Stimulated activated CD8-positive, alpha-beta memory T cell treated with anti-CD3 and anti-CD28 coated beads, Interleukin-4, amount 100 ng/mL, for 1 hour (primary cell): ENCODE measurements at places on chromosomes 5 and 9.

DNA sequence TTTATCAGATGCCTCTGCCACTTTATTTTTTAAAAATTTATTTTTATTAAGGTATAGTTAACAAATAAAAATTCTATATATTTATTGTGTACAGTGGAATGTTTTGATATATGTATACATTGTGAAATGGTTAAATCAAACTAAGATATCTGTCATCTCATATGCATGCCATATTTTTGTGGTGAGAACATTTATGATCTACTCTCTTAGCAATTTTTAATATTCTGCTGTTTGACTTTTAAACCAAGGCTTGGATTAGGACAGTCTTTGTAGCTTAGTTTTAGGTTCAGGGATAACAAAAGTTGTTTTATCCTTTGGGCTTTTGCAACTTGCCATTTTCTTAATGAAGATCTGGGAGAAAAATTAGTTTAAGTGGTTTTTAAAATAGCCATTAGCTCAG lies 46.0 kb upstream of the CDKN2B start:
- DNase-seq: no peak

DNA sequence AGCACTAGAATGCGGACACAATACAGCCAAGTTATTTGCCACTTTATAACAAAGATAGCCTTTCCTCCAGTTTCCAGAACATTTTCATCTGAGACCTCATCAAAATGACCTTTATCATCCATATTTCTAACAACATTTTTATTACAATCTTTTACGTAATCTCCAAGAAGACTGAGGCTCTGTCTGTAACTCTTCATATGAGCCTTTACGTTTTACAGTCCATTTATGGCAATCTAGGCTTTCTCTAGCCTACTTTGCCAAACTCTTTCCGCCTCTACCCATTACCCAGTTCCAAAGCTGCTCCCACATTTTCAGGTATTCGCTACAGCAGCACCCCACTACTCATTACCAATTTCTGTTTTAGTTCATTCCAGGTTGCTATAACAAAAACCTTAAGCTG lies 8.2 kb upstream of the SEMA5A start:
- no peak for DNase-seq

GRCh38 chr9:4617752-4618151 lies 44.3 kb upstream of the PLPP6 start:
- no peak for DNase-seq

GRCh38 chr5:181112476-181112875 lies 18.5 kb downstream of the OR2V1 start:
- no peak for DNase-seq

DNA sequence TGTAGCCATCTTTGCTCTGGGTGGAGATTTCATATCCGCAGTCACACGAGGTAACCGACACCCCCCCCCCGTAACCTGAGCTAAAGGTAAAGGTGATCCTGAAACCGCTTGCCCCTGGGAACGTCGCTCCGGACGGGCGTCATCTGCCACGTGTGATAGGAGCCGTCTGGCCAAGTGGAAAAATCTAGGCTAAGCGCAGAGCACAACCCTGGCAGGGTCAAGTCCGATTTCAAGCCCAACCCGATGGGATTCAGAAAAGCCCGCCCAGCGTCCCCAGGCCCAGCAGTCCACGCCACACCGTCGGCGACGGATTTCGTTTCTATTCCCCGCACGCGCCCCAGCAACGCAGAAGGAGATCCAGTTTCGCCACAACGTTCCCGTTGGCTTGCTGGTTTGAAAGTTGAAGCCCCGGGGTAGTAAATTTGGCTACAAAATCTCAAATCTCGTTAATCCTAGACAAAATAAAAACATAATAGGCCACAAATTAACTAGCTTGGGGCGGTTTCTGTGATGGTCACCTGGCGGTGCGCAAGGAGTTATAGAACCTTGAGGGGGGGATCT lies 32.4 kb upstream of the NFIB start:
- DNase-seq: no peak

DNA sequence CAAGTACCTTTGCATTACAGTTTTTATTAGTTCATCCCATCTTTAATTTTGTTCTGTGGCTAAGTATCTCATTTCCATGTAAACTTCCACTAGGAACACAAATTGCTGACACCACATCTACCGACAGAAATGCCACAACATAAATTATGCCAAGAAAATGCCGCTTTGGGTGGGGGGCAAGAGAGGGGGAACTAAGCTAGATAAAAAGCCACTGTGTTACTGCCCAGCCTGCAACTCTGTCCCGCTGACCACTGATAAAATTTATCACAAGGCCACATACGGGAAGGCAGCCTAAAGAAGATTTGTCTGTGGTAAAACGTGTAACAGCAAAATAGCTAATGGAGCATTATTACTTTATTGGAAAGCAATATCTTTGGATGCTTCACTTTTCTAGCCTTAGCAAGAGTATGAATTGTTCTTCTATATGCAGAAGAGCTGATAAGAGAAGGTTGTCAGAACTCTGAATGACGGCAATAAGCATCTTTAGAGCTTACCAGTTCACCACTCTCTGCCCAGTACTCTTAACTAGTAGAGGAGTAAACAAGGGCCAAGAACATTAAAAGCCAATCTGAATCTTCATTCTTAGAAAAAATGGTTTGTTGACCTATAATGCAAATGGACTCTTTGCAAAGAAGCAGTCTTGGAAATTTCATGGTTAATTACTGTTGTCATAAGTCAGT lies 172.2 kb upstream of the MEF2C start:
- no peak for DNase-seq

GRCh38 chr9:123208626-123209174 lies 59.7 kb downstream of the STRBP start:
- no peak for DNase-seq

GRCh38 chr9:128898382-128898781 lies 16.4 kb downstream of the LRRC8A start:
- DNase-seq: no peak

DNA sequence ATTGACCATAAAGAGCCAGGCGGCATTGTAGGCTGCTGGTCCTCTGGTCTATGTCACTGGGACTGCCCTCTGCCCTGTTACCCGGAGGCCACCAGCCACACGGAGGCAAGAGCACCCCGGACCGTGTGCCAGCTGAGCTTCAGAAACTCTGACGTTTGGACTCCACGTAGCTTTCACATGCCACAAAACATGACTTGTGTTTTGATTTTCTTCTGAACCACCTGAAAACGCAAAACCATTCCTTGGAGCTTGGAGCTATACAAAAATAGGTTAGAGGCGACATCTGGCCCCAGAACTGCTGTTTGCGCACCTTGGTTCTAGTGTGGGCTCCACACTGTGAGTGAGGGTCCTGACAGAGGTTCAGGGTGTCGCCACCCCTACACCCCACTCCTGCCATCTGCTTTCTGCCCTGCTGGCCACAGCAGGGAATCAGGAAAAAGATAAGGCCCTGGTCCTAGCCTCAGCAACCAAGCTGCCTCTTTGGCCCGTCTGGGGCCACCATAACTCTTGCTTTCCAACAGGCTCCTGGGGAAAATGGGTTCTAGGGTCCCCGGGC lies 151.3 kb upstream of the IRX2 start:
- DNase-seq: no peak

DNA sequence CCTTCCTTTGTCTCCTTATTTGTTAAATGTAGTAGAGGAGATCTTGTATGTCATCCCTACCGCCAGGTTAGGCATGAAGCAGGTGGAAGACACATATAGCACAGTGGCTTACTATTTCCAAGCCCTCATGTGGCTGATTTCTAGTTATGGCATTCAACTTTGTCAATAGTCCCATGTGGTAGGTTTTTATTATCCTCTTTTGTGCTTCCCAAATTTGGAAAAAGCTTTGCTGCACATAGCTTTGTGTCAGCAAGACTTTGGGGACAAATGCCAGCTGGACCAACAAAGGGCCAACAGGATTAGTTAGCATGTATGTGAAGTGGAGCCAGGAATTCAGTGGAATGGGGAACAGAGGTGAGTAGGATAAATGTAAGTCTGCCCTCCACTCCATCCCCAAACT lies 276.3 kb downstream of the PSAT1 start:
- no peak for DNase-seq

DNA sequence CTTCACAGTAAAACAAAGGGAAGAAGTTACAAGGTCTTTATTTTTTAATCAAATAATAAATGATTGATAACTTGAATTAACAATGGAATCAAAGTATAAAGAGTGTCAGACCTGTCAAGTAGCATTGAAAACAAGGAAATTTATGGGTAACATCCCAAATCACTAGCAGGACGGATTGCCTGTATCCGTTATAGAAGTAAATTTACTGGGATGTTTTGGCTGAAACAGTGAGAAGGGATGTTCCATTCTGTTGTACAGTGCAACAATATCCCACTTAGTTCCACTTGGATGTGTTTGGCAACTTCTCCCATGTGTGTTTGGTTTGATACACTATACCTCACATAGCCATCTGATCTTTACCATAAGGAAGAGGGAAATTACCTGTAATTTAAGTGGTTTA lies 421.0 kb upstream of the CHD1 start:
- DNase-seq: no peak

DNA sequence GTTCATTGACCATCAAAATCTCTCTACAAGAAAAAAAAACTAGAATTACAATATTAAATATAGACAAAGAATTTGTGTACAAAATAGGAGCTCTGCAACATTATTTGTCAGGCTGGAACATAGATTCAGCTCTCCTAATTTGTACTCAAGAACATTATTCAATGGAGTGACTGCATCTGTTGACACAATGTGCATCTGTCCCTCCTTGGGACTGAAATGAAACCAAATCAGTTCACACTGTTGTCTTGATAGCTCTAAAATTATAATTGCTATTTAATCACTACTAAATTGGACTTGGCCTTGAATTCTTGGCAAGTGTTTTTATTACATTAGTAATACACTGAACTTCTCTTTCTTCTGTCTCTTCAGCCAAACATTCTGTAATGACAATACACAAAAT lies 47.7 kb downstream of the FTMT start:
- no peak for DNase-seq

DNA sequence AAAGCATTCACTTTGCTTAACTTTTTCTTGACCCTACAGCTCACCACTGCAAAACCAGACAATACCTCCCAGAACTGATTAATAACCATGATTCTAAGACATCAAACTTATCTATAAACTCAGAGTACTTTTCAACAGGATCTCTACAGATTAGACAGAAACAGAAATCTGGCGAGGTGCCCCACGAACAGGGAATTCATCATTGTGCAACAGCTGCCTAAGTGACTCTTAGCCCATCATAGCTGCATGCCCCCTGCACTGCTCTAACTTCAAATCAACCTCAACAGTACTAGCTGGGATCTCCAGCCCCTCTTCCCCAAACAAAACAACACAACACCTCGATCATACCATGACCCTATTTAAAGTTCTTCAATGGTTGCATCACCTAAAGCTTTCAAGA lies 16.1 kb upstream of the COL23A1 start:
- no peak for DNase-seq

DNA sequence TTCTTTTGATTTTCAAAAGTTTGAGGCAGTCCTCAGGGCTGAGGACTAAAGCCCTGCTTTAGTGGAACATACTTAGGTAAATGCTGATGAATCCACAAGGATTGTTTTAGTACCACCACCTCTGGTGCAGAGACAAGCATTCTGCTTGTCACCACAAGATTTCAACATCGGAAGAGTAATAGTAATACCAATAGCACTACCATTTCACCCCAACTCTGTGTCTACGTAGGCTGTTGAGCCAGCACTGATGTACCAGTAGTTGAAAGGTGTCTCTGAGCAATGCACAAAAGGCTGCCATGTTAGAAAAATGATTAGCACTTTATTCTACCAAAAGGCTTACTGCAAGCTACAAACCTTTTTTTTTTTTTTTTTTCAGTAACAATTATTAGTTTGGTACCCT lies 213.2 kb upstream of the SLC24A2 start:
- DNase-seq: no peak
